Glomerular endothelial cell (primary cell): ENCODE measurements at places on chromosomes 5 and 9. TPM values are rescaled to one million over a fixed set of nuclear protein-coding genes. Genes with fewer than 3 reads are reported as not detected.

- no peak for DNase-seq
Observed at GRCh38 chr5:77449981-77450380, 42.1 kb downstream of the WDR41 start.

- no peak for DNase-seq
Observed at GRCh38 chr9:15512889-15513288, 2.1 kb upstream of the PSIP1 start.

DNA sequence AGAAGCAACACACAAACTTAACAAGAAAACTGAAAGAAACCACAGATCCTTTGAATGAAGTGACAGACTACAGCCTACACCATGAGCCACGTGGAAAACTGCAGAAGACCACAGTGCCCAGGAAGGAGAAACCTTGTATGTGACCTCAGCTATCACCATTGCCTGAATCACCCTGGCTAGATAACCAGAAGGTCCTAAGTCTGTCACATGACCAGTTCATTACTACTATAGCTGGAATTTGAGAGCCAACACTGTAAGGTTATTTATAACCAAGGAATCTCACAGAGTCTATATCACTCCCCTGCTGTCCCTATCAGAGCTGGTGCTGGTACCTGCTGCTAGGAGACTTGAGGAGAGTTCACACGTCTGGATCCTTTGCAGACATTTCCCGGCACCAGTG lies 90.3 kb upstream of the FBXL17 start:
- no peak for DNase-seq

Gene CFAP157
- total RNA-seq = not detected in 2 replicates

Gene PCDHGA3
- 1.6 and 4.0 TPM in 2 replicates for total RNA-seq

Gene TSSK1B
- not detected in 2 replicates for total RNA-seq

DNA sequence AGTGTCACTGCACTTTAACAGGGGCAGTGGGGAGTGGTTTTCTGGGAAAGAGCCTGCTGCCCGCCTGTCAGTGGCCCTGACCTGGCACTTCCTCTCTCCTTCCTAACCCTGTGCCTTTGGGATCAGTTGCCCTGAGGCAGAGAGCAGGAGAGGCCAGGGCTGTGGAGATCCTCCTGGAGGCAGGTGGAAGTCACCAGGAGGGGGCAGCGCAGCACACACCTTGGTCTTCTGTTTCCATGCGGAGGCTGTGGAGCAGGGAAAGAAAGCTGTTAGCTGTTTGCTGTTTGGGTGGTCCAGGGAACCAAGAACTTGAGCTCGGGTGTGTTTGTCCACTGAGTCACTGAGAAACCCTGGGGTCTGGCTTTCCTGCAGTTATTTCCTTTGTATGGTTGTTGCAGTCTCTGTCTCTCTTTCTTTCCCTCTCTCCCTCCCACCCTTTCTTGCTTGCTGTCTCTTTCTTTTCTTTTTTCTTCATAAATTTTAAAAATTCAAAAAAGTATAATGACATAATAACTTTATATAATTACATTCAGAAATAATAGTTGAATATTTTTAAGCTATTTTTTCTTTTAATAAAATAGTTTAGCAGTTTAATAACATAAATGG lies 28.1 kb downstream of the NTRK2 start:
- no peak for DNase-seq

GRCh38 chr5:159392871-159393270 lies 62.6 kb upstream of the IL12B start:
- DNase-seq = no peak

GRCh38 chr5:2188661-2189060 lies 305.9 kb upstream of the IRX4 start:
- DNase-seq = no peak

GRCh38 chr5:147417135-147417813 lies 92.6 kb downstream of the DPYSL3 start:
- DNase-seq = no peak

- peak; percentile 77 for DNase-seq
Observed at GRCh38 chr5:72842816-72843215, 26.4 kb downstream of the TNPO1 start.
